NCI-H69 (cell line): ENCODE measurements at places on chromosomes 7 and 10.

DNA sequence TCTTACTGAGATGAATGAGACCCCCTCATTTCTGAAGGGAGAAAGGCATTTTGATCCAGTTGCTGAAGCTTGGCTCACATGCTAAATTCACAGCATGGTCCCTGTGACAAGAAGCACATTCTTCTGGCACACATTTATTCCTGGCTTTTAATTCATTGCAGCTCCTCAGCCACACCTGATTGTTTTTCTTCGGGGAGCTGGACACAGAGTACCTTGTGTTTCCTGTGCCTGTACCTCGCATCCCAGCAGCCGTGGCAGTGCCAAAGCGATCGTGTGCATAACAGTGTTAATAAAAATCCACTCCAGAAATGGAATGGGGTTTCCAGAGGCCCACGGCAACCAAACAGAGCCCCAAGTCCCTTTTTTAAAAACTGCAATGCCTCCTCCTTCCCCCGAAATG, 615.3 kb upstream of the MGMT start:
- DNase-seq = no peak

DNA sequence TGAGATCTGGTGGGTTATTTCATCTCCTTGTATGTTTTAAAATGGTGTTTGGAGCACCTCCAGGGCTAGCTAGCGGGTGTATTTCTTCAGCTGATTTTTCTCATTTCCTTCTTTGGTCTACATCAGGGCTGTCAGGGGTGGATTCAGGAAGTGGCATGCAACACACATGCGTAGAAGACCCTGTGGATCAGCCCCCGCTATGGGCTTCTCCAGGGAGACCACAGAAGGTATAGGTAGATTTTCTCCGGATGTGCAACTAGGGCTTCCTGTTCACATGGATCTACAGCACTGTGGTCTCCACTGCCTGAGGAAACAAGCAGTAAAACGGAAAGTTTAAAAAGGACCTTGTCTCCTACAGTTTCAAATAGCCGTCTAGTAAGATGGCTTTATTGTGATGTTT, 10.4 kb downstream of the NUB1 start:
- no peak for DNase-seq

DNA sequence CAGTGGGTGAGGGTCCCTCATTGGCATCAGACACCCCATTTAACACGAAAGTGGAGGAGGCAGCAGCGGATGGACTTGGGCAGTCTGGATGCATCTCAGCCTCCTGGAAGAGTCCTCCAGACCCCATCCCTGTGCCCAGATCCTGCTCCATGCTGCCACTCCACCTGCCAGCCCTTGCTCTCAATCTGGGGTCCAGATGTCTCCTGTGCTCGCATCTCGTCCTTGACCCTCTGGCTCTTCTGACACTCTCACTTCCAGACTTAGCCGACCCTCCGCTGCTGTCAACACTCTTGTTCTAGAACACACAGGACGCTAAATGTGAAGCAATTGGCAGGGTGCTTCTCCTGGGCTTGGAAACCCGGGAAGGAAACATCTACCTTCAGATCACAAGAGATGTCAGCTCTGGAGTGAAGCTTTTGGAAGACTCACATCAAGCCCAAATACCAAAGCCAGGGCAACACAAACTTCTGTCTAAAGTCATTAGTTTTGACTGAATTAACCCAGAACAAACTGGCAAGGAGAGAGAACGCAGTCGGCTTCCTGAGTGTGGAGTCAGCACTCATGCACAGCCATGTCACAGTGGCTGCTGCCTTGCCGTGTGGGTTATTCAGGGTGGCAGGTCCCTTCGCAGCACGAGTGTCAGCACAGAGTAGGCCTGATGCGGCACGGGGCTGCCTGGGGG, 379.1 kb downstream of the TCERG1L start:
- no peak for DNase-seq

- no peak for DNase-seq
Observed at GRCh38 chr7:152865011-152865410, 105.5 kb downstream of the ACTR3B start.

- no peak for DNase-seq
Observed at GRCh38 chr7:2728316-2729030, 40.5 kb downstream of the AMZ1 start.

DNA sequence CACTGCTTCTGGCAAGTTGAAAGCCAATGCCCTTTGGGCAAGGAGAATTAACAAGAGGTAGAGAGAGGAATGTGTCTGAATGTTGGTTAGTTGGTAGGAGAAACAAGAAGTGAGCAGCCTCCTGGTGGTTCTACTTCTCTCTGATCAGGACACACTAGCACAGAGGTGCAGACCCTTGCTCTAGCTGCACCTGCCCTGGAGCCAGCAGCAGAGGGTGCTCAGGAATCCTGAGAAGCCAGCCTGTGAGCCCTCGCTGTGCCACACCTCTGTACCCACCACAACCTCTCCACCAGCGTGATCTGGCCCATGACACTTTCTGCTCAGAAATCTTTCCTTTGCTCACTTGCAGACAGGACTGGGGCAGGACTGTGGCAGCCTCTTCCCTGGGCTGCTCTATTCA, 364.7 kb downstream of the RPS24 start:
- DNase-seq = no peak

DNA sequence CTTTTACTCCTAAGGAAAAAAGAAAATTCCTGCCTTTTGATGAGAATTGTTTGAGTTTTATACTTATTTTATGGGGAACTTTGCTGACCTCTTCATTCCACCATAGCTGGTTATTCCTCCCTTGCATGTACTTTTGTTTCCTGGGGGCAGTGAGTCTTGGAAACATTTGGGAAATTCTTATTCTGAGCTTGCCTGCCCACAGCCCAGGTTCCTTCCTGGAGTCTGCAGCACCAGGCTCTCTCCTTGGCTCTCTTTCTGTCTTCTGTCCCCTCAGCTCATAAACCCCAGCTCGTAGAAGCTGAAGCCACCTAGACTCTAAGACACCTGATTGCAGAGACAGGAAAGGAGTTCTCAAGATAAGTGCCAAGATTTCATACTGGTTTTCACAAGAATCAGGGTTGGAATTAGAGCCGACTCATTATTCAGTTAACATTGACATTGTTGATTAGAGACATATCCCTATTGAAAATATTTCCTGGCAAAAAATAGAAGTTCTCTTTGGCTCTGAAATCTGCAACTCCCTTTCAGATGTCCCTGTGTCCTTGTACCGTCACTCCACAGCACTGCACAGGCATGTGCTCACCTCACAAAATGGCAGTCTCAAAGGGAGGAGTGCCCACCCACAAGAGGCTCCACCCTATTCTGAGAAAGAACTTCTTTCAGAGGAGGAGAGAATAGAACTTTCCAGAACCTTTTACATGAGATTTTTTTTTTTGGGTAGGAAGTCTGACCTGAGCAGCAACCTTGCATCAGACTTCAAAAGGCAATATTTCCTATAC, 67.8 kb upstream of the PRSS1 start:
- DNase-seq = no peak

DNA sequence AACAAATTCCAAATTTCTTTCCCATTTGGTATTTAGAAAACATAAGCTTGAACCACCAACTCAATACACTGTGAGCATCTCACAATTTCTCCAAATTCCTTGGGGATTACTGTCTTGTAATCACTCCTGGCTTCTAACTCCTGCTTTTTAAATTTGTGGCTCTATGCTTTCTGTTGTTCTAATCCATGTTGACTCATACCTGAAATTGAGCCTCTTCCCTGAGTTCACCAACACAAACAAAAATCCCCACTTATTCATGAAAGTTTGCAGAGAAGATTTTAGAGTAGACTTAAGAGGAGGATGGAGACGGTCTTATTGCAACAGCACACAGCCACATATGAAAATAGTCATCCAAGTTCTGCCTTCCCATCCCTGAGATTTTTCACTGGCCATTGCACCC, 252.5 kb downstream of the PTEN start:
- DNase-seq = no peak

DNA sequence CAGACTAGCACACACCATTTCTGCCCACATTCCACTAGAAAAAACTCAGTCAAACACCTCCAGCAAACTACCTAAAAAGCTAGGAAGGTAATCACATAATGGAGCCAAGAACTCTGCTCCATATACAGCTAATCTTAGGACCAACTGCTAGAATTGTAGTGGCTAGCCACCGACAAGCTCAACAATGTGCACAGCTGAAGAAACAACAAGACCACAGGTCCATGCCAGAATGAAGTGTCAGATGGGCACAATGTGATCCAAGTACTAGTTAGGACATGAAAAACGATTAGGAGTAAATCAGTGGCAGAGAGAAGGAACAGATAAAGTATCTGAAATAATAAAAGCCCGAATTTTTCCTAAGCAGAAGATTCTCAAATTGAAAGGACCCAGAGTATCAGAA, 38.6 kb downstream of the TMEM106B start:
- no peak for DNase-seq

- DNase-seq = no peak
Observed at GRCh38 chr10:130808686-130809085, 502.8 kb downstream of the TCERG1L start.

DNA sequence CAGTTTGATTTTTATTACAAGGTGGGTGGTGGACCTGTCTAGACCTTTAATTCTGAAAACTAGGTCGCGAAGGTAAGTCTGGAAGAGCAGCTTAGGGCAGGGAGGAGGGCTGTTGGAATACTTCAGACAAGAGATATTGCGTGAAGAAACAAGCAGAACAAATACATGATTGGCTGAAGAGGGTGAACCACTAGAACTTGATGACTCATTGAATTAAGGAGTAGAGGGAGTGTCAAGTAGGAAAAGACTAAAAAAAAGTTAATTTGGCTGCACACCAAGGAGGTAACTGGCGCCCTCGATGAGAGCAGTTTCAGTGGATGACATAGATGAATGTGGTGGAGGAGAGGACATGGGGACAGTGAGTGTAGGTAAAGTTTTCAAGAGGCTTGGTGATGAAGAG, 41.3 kb downstream of the WNT2 start:
- DNase-seq = no peak

GRCh38 chr10:1362589-1363445, 306.6 kb downstream of the WDR37 start:
- no peak for DNase-seq

- DNase-seq = peak; percentile 9
Observed at GRCh38 chr10:122475100-122475499, 13.7 kb downstream of the HTRA1 start.

- peak; percentile 53 for DNase-seq
Observed at GRCh38 chr7:122067077-122067476, 77.0 kb downstream of the AASS start.

GRCh38 chr7:72394016-72394415, 18.1 kb downstream of the CALN1 start:
- no peak for DNase-seq

GRCh38 chr10:88386821-88387773, 196.0 kb downstream of the RNLS start:
- peak; percentile 69 for DNase-seq

DNA sequence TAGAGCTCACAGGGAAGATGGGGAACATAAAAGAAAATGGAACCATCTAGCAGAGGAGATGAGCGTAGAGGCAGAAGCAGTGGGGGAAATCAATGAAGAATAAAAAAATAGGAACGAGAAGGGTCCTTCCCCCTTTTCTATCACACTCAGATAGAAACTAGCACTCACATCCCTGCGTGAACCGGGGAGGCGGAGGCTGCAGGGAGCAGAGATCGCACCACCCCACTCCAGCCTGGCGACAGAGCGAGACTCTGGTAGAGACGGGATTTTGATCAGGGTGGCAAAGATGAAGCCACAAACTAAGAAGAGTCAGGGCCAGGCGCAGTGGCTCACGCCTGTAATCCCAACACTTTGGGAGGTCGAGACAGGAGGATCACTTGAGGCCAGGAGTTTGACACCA, 64.7 kb upstream of the ECHDC3 start:
- DNase-seq = no peak

DNA sequence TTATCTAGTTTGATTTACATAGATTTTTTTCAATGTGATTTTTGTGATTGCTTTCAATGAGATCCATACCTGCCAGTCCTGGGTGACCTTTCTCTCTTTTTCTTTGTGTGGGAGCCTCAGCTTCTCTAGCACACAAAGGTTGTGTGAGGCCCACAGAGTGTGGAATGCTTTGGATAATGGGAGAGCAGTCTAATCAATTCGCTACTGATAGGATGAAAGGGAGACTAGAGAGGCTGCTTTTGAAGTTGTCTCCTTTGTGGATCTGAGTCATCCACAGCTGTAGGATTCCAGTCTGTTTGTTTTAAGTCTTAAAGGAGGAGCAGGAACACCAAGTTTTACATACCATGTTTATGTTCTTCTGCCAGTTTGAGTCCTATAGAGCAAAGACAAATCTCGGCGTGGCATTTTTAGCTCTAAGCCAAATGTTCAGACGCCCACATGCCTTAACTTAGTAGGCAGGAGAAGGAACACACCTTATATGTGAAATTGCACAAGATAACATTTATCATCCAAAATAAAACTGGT, 330.0 kb downstream of the ARL4A start:
- DNase-seq = no peak

DNA sequence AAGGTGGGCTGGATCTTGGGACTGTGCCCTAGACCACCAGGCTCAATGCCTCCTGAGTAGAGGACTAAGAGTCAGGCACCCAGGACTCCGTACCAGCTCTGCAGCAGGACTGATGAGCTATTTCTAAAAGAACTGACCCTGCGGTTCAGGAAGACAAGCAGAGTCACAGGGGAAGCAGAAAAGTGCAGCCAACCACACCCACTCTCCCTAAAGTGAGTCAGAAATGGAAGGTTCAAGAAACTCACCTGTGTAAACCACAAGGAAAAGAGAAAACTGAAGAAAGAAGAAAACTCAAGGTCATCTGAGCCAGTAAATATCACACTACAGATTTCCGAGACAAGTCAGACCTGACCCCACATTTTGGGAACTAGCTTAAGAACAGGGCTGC, 2.5 kb downstream of the PARP12 start:
- DNase-seq = no peak

DNA sequence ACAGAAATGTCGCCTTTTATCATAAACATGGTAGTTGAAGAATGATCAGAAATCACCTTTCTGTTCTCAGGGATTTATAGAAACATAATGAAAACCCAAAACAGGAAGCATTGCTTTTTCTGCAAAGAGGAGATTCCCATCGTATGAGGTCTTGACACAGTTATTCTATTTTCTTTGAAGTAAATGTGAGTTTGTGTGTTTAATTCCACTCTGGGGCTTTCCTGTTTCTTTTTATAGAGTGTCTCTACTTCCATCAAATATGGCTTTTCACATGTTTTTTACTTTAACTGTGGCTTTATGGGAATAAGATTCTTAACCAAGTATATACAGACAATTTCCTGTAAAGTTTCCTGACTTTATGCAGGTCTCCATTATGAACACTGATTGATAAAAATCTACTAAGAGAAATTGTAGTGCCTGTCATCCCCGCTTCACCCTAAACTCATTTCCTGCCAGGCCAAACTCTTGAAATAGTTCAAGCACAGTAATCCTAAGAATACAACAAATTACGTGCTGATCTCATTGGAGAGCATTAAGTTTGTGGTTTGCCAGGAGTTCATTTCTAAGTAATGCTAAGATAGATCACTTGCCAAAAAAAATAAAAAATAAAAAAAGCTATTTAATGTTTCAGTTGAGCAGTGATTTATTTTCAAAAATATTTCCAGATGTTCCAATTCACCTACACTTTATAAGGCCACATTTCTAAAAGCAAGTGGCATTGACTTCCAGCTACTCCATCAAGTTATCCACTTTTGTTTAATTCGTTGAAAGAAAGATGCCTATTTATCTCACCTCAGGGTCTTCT, 52.2 kb upstream of the SEC61G start:
- DNase-seq = no peak
